MCF 10A (cell line): ENCODE measurements at places on chromosomes 1 and 21.

GRCh38 chr21:31278511-31279130, 65.4 kb downstream of the TIAM1 start:
- DNase-seq, result no peak
- H3K36me3 ChIP-seq, result no peaks in the 10 kb centered on the region
- H3K27ac ChIP-seq, result no peak overlapping the region
- peaks cover 18% of the 10 kb centered on the region for H3K4me1 ChIP-seq
- no peak overlapping the region for H3K4me3 ChIP-seq

- no peaks in the 10 kb centered on the region for H3K4me1 ChIP-seq
- H3K27ac ChIP-seq, result no peak overlapping the region
- no peak overlapping the region for H3K4me3 ChIP-seq
- DNase-seq, result no peak
- H3K27me3 ChIP-seq, result no peaks in the 10 kb centered on the region
Observed at GRCh38 chr1:107920561-107920960, 44.4 kb downstream of the VAV3 start.

DNA sequence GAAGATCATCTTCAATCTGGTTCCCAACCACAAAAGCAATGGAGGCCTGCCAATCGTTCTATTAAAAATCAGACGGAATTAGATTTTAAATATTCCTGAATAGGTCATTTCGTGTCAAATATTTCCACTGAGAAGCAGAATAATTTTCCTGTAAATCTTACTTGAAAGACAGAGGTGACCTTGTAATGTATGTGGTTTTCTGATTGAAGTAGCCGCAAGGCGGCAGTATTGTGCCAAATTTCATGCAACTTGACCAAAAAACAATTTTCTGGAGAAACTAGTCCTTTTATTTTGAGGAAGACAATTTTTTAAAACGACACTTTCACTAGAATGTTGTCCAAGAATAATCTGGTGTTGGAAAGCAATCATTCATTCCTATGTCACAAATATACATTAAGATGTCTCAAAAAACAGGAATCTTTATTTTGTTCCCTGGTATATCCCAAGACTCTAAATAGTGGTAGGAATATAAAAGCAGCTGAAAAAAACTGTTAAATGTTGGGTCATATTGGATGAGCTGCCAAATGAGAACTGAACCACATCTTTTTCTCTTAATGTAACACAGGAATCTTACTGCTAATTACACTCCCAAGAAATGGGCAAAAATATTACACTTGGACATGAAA, 33.6 kb downstream of the SPAG17 start:
- no peak overlapping the region for H3K4me3 ChIP-seq
- no peak overlapping the region for H3K27ac ChIP-seq
- peak; percentile 61 for DNase-seq
- no peaks in the 10 kb centered on the region for H3K36me3 ChIP-seq
- H3K27me3 ChIP-seq, result no peaks in the 10 kb centered on the region
- peaks cover 7% of the 10 kb centered on the region for H3K4me1 ChIP-seq

- no peaks in the 10 kb centered on the region for H3K36me3 ChIP-seq
- H3K27ac ChIP-seq, result no peak overlapping the region
- H3K4me1 ChIP-seq, result no peaks in the 10 kb centered on the region
- H3K4me3 ChIP-seq, result no peak overlapping the region
- H3K27me3 ChIP-seq, result no peaks in the 10 kb centered on the region
- no peak for DNase-seq
Observed at GRCh38 chr1:31991182-31991581, 22.5 kb upstream of the KHDRBS1 start.

DNA sequence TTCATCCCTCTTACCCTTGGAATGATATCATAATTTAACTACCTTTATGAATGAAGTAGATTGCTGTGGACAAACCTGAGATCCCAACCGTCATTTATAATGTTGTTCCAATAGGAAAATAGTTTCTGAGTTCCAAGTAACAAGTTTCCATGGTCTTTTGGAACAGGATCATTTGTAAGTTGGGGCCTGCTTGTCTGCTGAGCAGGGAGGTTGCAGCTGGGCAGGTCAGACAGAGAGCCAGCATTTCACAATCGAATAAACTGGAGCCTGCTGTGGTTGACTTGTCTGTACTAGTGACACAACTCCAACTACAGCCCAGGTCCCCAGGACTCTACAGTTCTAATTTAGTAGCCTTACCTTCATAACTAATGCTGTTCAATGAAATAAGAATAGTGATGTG, 18.6 kb upstream of the RALGPS2 start:
- H3K27me3 ChIP-seq, result no peaks in the 10 kb centered on the region
- H3K36me3 ChIP-seq, result no peaks in the 10 kb centered on the region

GRCh38 chr1:191669629-191670028, 488.6 kb upstream of the RGS18 start:
- H3K4me3 ChIP-seq, result peak overlapping the region; percentile 5
- no peaks in the 10 kb centered on the region for H3K27me3 ChIP-seq
- peaks cover 16% of the 10 kb centered on the region for H3K4me1 ChIP-seq
- no peaks in the 10 kb centered on the region for H3K36me3 ChIP-seq
- DNase-seq, result peak; percentile 21
- H3K27ac ChIP-seq, result no peak overlapping the region

- no peaks in the 10 kb centered on the region for H3K4me1 ChIP-seq
- H3K27me3 ChIP-seq, result no peaks in the 10 kb centered on the region
- H3K27ac ChIP-seq, result no peak overlapping the region
- H3K36me3 ChIP-seq, result peaks cover 37% of the 10 kb centered on the region
- no peak for DNase-seq
Observed at GRCh38 chr1:24849672-24850295, 80.3 kb downstream of the RUNX3 start.

GRCh38 chr1:20404466-20404865, 81.5 kb downstream of the CAMK2N1 start:
- no peak overlapping the region for H3K4me3 ChIP-seq
- no peak overlapping the region for H3K27ac ChIP-seq
- H3K4me1 ChIP-seq, result peaks cover 6% of the 10 kb centered on the region
- no peaks in the 10 kb centered on the region for H3K36me3 ChIP-seq
- DNase-seq, result no peak

GRCh38 chr1:231170875-231171274, 9.0 kb downstream of the TRIM67 start:
- DNase-seq, result peak; percentile 57
- H3K4me1 ChIP-seq, result peaks cover 11% of the 10 kb centered on the region
- H3K36me3 ChIP-seq, result no peaks in the 10 kb centered on the region

GRCh38 chr1:33537885-33538284, 65.4 kb downstream of the ZSCAN20 start:
- H3K4me3 ChIP-seq, result no peak overlapping the region
- no peaks in the 10 kb centered on the region for H3K36me3 ChIP-seq
- peaks cover 24% of the 10 kb centered on the region for H3K27me3 ChIP-seq
- no peak for DNase-seq
- H3K27ac ChIP-seq, result no peak overlapping the region

DNA sequence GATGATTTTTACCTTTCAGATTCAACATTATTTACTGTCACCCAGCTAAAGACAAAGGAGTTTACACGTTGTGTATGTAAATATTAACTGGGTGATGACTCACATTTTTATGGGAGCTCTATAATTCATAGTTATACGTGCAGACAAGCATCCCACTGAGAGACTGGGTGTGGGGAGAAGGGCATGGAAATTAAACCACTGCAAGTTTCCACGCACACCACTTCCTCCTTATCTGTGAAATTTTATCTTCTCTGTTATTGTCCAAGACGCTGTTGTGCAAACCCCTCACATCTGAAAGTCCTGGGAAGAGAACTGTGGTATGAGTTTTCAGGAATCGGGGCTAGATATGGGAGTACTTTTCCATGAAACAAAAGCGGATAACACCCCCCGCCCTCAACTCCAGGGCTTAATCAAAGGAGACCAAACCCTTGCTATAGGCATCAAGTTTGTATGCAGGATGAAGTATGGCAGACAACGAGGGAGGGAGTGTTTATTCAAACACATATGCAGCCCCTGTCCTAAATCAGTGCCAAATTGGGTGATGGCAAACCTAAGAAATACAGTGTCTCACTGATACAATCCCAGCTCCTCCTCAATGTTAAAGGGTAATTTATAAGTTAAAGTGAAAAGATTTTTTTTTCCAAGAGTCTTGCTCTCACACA, 23.3 kb upstream of the DPT start:
- no peak for DNase-seq
- no peak overlapping the region for H3K27ac ChIP-seq
- H3K27me3 ChIP-seq, result no peaks in the 10 kb centered on the region
- H3K36me3 ChIP-seq, result no peaks in the 10 kb centered on the region

GRCh38 chr1:201334325-201335173, 42.9 kb downstream of the TNNT2 start:
- DNase-seq, result no peak
- no peak overlapping the region for H3K27ac ChIP-seq
- H3K36me3 ChIP-seq, result no peaks in the 10 kb centered on the region

- H3K4me1 ChIP-seq, result no peaks in the 10 kb centered on the region
- H3K27ac ChIP-seq, result no peak overlapping the region
- no peak overlapping the region for H3K4me3 ChIP-seq
- H3K27me3 ChIP-seq, result no peaks in the 10 kb centered on the region
- peaks cover 20% of the 10 kb centered on the region for H3K36me3 ChIP-seq
Observed at GRCh38 chr1:9263984-9264872, 28.5 kb upstream of the SPSB1 start.

DNA sequence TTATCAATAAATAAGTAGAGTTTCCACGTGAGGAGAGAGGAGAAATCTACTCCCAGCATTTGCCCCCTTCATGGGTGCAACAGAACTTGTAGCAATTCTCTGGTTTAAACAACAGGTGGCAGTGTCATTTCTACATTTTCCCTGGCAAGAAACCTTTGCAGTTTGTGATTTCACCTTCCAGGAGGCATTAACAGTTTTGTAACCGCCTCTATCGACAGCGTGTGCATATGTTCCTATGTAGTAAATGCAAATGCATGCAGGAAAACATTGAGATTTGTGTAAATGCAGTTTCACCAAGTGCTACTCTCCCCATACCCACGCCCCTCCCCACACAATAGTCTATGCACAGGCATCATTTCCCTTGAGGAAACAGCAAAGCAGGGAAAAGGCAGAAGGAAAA, 494.7 kb downstream of the SMYD3 start:
- H3K27ac ChIP-seq, result no peak overlapping the region
- H3K27me3 ChIP-seq, result no peaks in the 10 kb centered on the region
- no peaks in the 10 kb centered on the region for H3K36me3 ChIP-seq
- H3K4me1 ChIP-seq, result no peaks in the 10 kb centered on the region

GRCh38 chr1:182280504-182280900, 111.1 kb downstream of the GLUL start:
- H3K27ac ChIP-seq, result no peak overlapping the region
- H3K27me3 ChIP-seq, result no peaks in the 10 kb centered on the region
- H3K36me3 ChIP-seq, result no peaks in the 10 kb centered on the region
- H3K4me3 ChIP-seq, result no peak overlapping the region
- H3K4me1 ChIP-seq, result no peaks in the 10 kb centered on the region

- H3K4me3 ChIP-seq, result no peak overlapping the region
- DNase-seq, result no peak
- H3K27ac ChIP-seq, result no peak overlapping the region
- H3K27me3 ChIP-seq, result no peaks in the 10 kb centered on the region
Observed at GRCh38 chr1:89791064-89791726, 29.6 kb upstream of the LRRC8D start.

- DNase-seq, result no peak
- peaks cover 100% of the 10 kb centered on the region for H3K27me3 ChIP-seq
Observed at GRCh38 chr1:18635891-18636595, 5.4 kb downstream of the PAX7 start.

GRCh38 chr1:28860332-28861073, 48.5 kb downstream of the OPRD1 start:
- no peaks in the 10 kb centered on the region for H3K4me1 ChIP-seq
- no peak overlapping the region for H3K4me3 ChIP-seq
- H3K36me3 ChIP-seq, result no peaks in the 10 kb centered on the region
- peak; percentile 28 for DNase-seq
- H3K27ac ChIP-seq, result no peak overlapping the region

- no peak overlapping the region for H3K27ac ChIP-seq
- peak; percentile 71 for DNase-seq
- H3K36me3 ChIP-seq, result no peaks in the 10 kb centered on the region
- H3K27me3 ChIP-seq, result peaks cover 22% of the 10 kb centered on the region
Observed at GRCh38 chr1:46735708-46736324, 16.9 kb upstream of the EFCAB14 start.

DNA sequence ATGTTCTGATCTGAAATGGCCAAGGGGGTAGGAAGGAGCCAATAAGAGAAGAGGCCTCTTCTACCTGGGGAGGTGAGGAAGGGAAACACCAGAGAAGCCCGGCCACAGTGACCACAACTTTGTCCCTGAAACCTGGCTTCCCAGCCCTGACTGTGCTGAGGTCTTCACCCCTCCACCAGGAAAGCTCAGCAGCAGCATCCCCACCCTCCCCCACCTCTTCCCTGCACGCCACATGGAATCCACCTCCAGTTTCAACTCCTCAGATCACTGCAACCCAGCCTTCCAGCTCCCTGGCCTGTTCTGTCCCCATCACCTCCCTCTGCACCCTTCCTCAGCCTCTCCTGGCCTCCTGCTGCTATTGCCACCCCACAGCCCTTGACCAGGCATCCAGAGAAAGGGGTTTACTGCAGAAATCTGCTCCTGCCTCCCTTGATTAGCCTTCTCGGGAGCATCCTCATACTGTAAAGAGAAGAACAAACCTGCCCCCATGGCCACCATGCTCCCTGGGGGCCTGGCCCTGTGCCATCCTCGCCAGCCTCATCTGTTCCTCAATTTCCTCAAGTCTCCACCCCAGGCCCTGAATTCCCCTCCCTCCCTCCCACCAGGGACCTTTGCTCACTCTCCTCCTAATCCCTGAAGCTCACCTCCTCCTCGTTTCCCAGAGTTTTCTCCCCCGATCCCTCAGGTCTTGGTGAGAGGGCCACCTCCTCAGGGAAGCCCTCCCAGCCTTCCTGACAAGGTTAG, 450.9 kb downstream of the MATN1 start:
- no peaks in the 10 kb centered on the region for H3K36me3 ChIP-seq
- no peak for DNase-seq
- no peak overlapping the region for H3K4me3 ChIP-seq
- H3K27ac ChIP-seq, result no peak overlapping the region
- H3K4me1 ChIP-seq, result no peaks in the 10 kb centered on the region

- no peak overlapping the region for H3K27ac ChIP-seq
- no peak overlapping the region for H3K4me3 ChIP-seq
- DNase-seq, result peak; percentile 91
- peaks cover 16% of the 10 kb centered on the region for H3K27me3 ChIP-seq
Observed at GRCh38 chr1:223326776-223327175, 37.2 kb downstream of the SUSD4 start.

DNA sequence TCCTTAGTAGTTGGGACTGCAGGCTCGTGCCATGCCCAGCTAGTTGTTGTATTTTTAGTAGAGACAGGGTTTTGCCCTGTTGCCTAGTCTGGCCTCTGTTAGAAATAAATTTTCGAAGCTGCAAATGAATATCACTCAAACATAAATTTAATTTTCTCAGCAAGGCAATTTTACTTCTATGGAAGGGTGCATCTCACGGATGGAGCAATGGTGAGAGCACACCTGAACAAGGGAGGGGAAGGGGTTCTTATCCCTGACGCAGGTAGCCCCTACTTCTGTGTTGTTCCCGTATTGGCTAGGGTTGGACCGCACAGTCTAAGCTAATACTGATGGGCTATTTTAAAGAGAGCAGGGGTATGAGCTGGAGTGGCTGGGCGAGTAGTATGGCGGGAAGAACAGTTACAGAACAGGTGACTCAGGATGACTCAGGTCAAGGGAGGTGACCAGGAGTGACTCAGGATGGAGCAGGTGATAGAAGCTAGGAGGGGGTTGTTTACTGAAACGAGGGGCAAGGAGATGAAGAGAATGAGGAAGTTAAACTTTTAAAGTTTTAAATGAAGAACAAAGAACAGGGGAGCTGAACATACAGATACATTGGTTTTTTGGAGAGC, 7.5 kb downstream of the MDM4 start:
- H3K27me3 ChIP-seq, result no peaks in the 10 kb centered on the region
- peak overlapping the region; percentile 1 for H3K4me3 ChIP-seq
- H3K4me1 ChIP-seq, result peaks cover 33% of the 10 kb centered on the region
- DNase-seq, result peak; percentile 50
- peak overlapping the region; percentile 44 for H3K27ac ChIP-seq
- H3K36me3 ChIP-seq, result peaks cover 87% of the 10 kb centered on the region
